Aortic smooth muscle cell (primary cell): ENCODE measurements at places on chromosomes 5 and 9. TPM values are rescaled to one million over a fixed set of nuclear protein-coding genes. Genes with fewer than 3 reads are reported as not detected.

Gene FOXI1
- not detected in 2 replicates for total RNA-seq

Gene SLC25A48
- not detected in 2 replicates for total RNA-seq

Gene SHOC1
- not detected in 2 replicates for total RNA-seq

Gene PELO
- total RNA-seq: 48.5 and 52.8 TPM in 2 replicates

Gene LMBRD2
- 26.6 and 30.4 TPM in 2 replicates for total RNA-seq

Gene HMMR
- total RNA-seq: 23.1 and 35.1 TPM in 2 replicates

Gene PCDHGB5
- 21.0 and 29.1 TPM in 2 replicates for total RNA-seq
